ENCODE measurements at places on chromosomes 7 and 10.

- no peak for DNase-seq
These were observed 259.0 kb downstream of the CXCL12 start for GRCh38 chr10:44125879-44126278.

- DNase-seq, result no peak
These were observed 70.6 kb downstream of the CDK6 start for GRCh38 chr7:92765725-92766124.

DNA sequence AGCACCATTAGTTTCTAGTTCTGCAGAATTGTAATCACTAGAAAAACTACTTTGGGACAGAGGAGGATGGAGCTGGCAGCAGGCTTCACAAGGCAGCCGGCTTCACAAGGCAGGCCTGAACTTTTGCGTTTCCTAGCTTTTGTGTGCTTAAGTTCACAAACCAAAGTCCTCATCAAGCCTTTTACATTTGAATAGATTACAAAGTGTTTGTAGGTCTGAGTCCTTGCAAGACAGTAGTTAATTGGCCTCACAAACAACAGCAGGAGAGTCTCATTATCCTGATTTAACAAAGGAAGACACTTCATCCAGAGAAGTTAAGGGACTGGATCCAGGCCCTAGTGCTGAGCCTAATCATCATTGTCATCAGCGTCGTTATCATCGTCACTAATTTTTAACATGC lies 147.8 kb upstream of the AUTS2 start:
- no peak for DNase-seq

- no peak for DNase-seq
These were observed 635.0 kb downstream of the REEP3 start for GRCh38 chr10:64156166-64156565.

GRCh38 chr10:7498111-7498510 lies 87.3 kb upstream of the SFMBT2 start:
- no peak for DNase-seq

DNA sequence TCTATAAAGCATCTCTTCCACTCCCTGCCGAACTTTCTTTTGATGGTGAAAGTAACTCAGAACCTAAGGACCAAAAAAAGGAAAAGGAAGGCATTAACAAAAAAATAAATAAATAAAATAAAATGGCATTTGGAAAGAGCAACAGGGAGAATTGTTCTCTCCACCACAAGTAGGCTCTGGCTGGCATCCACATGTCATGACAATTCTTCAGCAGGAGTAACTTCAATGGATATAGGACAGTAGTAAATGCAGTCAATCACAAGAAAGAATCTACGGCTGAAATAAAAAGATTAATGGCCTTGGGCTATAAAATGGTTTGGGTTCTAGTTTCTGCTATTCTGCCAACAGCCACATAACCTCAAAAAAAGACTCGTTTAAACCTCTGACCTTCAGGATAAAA lies 23.9 kb downstream of the NCAPG2 start:
- DNase-seq, result no peak

- DNase-seq, result no peak
These were observed 231.6 kb downstream of the ADK start for GRCh38 chr10:74382663-74383062.

DNA sequence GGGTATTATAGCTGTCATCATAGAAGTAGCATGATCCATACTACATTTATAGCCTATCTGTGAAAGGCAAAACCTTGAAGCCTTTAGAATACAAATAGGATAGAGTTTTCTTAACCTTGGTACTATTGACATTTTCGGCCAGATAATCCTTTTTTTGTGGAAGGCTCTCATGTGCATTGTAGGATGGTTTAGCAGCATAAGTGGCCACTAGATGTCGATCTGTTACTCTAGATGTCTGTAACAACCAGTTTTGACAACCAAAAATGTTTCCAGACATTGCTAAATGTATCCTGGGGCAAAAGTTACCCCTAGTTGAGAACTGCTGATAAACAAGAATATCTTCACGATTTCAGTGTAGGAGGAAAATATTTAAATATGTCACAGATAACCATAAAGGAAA lies 319.4 kb upstream of the GALNT17 start:
- peak; percentile 26 for DNase-seq

- no peak for DNase-seq
These were observed 132.1 kb downstream of the PLCE1 start for GRCh38 chr10:94125856-94126255.

DNA sequence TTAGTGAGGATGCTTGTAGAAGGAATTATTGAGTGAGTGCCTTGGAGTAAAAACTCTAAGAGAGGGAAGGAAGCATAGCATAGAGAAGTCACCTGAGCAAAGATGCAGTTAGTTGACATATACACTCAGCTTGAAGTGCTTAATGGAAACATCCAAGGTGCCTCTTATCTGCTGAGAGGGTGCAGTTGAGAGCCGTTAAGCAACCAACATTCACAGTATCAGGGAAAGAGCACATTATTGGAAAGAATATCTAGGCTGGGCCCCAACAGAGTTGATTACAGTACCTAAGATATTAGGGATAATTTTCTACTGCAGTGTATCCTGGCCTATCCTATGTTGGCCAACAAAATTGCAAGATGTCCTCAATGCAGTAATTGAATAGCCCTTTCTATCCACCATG lies 302.0 kb downstream of the ETV1 start:
- peak; percentile 16 for DNase-seq

- no peak for DNase-seq
These were observed 102.0 kb downstream of the GRK5 start for GRCh38 chr10:119309423-119309770.

- DNase-seq, result peak; percentile 65
These were observed 9.5 kb upstream of the ASB4 start for GRCh38 chr7:95476072-95476847.

DNA sequence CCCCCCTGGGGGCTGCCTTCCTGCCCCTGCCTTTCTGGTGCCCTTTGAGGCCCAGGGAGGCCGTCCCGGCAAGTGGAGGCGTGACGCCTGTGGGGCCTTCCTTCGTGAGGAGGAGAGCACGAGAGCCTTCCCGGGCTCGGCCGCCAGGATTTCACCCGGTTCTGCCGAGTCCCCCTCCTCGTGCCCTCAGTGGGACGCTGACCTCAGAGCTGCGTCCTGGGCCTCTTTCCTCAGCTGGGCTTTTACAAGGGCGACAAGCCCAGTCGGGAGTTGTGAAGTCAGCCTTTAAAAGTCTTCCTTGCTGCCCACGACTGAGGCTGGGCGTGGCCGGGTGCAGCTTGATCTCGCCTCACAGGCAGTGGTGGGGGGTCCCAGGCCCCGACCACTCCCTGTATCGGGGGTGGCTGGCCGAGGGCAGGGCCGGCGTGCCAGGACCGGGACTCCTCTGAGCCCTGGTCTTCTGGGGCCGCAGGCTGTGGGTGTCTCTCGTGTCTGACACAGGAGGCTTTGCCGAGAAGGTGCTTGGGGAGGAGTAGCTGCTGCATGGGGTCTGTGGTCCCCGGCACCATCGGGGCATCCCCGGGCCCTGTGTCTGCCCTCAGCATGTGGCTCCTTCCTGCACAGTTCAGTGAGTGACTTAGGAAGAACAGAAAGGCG lies 41.8 kb downstream of the FAM20C start:
- no peak for DNase-seq

- DNase-seq, result peak; percentile 40
These were observed 221.2 kb downstream of the PARD3 start for GRCh38 chr10:34593930-34594329.

Measured in NCI-H69 (cell line).